Mesendoderm (in vitro differentiated cells): ENCODE measurements at places on chromosomes 12 and 14.

DNA sequence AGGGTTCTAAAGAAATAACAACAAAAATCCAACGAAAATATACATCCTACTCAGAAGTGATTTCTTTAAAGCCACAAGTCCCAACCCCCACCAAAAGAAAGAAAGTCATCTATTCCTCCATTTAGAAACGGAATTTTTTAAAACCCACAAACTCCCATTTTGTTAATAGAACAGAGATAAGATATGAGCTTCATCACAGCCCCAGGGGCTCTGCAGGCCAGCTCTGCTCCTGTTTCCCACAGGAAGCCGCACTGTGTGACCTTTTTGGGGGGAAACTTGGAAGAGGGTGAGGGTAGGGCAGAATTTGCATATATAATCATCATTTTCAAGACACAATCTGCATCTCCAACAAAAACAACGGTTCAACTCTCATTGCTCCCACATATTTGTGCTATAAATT, 2.8 kb downstream of the FBXL14 start:
- DNase-seq: peak; percentile 52

- DNase-seq: no peak
Observed at GRCh38 chr14:92122761-92123160, 992 bp downstream of the CPSF2 start.

GRCh38 chr14:44291366-44291915, 215.6 kb downstream of the FSCB start:
- no peak for DNase-seq

DNA sequence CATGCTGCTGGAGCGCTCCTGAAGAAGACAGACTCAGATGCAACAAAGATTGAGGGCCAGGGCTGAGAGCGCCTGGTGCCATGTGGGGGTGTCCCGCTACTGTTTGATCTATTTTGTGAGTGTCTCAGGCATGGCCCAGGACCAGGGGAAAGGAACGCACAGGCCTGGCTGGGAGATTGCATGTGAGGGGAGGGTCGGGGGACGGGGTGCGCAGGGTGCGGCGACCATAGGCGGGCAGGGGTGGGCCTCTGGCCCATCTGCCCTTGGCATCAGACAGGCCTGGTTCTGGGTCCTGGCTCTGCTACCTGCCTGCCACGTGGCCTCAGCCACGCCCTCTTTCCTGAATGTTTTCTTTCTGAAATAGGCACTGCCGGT, 47.5 kb downstream of the BEGAIN start:
- DNase-seq: no peak

GRCh38 chr14:90005441-90005840, 49.7 kb downstream of the TDP1 start:
- no peak for DNase-seq

GRCh38 chr14:51006781-51007211, 62.5 kb upstream of the PYGL start:
- DNase-seq: no peak

GRCh38 chr14:75402867-75403413, 24.9 kb upstream of the JDP2 start:
- peak; percentile 64 for DNase-seq

GRCh38 chr12:19158923-19159322, 29.4 kb downstream of the PLEKHA5 start:
- DNase-seq: no peak

- no peak for DNase-seq
Observed at GRCh38 chr12:25573346-25573745, 20.3 kb upstream of the LMNTD1 start.

- DNase-seq: no peak
Observed at GRCh38 chr14:82365471-82365870, 831.8 kb upstream of the SEL1L start.

DNA sequence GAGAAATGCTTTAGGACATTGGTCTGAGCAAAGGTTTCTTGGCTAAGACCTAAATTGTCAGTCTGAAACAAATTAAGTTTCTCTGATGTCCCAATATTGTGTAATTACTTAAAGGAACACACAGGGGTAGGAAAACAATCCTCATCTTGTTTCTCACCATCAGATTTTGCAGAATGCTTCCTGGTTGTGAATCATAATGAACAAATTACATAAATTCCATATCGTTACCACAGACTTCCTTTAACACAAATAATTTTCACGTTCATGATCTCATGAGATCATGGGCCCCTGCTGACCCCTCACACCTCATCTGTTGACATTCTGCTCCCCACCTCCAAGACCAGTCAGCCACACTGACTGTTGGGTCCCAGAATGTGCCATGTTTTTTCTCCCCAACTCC, 194.1 kb downstream of the MON2 start:
- no peak for DNase-seq

GRCh38 chr12:77847680-77848431, 17.2 kb downstream of the NAV3 start:
- no peak for DNase-seq

- peak; percentile 36 for DNase-seq
Observed at GRCh38 chr14:70709726-70710382, 68.1 kb downstream of the TTC9 start.

GRCh38 chr14:71648725-71649124, 283.5 kb upstream of the RGS6 start:
- no peak for DNase-seq

- DNase-seq: peak; percentile 65
Observed at GRCh38 chr12:33944703-33945437, 77.4 kb upstream of the ALG10 start.

DNA sequence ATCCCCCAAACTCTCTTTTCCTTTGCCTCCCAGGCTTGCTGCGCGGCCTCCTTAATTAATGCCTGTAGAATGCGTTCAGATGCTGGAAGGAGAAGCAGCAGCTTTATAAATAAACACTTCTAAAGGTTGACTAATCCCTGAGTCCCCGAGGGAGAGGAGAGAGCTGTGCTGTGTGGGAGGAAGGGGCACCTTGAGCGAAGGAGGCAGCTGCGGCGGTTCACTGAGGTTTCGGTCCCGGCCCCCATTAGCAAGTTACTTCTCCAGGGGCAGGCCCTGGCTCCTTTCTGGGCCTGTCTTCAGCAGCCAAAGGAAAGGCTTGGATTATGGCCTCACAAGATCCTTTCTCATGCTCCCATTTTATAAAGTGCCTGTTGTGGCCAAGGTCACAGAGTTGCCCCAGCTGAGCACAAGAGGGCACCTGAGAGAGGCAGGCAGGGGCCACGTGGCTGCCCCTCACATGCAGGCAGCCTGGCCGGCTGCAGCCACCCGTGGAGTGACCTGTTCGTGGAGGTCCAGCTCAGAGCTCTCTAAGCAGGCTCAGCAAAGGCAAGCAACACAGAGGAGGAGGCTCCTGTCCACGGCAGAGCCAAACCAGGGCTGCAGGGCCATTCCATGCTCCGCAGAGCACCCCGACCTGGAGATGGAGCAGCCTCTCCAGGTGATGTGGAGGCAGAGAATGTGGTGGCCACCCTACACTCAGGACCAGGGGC, 15.0 kb upstream of the CACNA2D4 start:
- no peak for DNase-seq

DNA sequence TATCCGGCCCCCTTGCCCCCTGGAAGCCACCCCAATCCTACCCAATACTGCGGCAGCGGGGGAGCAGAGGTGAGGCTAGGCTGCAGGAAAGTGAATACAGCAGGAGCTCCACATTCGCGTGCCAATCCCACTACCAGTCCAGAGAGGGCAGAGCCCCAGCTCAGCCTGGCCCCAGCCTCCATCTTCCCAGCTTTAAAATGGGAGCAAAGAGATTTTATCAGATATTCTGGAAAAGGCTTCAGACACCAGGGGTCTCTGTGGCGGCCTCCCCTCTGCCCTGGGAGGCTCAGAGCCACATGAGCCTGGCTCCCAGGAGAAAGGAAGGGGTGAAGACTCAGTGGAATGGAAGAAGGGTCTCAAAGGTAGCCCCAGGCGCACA, 72.7 kb downstream of the NCOR2 start:
- no peak for DNase-seq

- no peak for DNase-seq
Observed at GRCh38 chr12:112792301-112792700, 753 bp downstream of the RPH3A start.

DNA sequence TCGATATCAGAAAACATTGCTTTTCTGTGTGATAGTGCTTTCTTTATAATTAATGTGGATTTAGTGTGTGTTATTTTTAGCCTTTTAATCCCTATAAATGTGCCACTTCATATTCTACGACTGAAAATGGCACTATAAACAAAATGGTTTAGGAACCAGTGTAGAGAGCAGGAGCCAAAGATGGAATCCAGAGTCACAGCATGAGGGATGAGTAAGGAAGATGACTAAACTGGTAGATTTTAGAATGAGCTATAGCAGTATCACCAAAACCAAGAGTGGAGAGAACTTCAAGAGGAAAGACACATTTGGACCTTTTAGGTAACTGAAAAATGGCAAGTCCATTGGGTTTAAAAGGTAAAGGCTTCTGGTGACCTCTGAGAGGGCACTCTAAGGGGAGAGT, 887.2 kb downstream of the NRXN3 start:
- no peak for DNase-seq

DNA sequence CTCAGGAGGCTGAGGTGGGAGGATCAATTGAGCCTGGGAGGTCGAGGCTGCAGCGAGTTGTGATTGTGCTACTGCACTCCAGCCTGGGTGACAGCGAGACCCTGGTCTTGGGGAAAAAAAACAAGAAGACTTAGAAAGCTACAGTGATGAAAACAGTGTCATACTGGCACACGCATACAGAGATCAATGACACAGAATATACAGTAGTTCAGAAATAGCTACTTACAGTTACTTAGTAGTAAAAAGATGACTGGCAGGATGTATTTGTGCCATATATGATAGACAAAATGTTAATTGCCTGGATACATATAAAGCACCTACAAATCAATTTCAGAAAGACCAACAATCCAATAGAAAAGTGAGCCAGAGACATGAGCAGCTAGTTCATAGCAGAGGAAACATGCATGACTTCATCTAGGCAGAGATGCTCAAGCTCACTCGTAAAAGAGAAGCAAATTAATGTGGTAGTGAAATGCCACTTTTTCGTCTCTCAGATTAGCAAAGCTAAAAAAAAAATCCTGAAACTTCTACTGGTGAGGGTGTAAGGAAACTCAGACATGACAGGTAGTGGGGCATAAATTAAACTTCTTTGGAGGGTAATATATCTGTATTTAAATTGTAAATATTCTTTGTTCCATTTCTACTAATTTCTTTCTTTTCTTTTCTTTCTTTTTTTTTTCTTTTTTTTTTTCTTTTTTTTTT, 2.5 kb upstream of the ALDH2 start:
- DNase-seq: no peak

DNA sequence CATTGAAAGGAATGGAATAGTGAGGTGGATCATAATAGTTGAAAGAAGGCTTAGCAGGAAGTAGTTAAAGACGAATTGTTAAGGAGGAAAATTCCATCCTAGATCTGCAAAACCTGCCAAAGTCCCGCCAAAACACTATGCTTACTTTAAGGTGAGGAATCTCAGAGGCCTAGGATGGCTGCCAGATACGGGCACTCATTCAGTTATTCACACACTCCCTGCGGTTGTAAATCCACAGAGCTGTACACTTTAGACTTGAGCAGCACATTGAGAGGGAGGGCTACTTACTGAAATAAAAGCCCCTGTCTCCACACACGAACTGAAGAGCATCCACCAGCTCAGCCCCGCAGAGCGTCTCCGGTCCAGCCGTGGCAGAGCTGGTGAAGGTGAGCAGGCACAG, 5.0 kb downstream of the IGF1 start:
- no peak for DNase-seq

GRCh38 chr12:93552427-93552826, 20.0 kb upstream of the SOCS2 start:
- DNase-seq: no peak

DNA sequence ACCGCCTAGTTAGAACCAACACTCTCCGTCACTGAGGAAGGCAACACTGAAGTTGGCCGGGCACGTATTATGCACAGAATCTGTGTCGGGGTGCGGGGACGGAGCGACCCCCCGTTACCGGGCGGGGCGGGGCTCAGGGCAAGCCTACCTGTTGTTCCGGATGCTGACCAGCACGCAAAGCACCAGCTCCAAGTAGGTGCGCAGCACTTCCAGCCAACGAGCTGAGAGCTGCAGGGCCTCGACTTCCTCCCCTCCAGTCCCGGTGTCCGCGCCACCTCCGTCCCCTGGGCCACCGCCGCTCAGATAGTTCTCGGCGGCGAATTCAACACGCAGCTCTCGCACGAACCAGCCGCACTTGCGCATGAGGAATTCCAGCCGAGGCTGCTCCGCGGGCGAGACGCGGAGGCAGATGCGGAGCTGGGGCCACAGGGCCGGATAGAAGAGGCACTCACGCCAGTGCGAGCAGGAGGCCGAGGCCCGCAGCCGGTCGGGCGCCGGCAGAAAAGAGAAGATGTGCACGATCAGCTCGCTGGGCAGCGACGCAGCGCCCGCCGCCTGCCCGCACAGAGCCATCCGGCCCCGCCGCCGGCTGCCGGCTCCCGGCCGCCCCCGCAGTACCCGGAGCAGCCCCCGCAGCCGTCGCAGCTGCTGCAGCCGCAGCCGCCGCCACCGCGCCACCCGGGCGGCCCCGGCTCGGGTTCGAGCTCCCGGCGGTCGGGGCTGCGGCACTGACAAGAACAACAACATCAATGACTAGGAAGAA, 636 bp downstream of the FBXO33 start:
- DNase-seq: peak; percentile 65

DNA sequence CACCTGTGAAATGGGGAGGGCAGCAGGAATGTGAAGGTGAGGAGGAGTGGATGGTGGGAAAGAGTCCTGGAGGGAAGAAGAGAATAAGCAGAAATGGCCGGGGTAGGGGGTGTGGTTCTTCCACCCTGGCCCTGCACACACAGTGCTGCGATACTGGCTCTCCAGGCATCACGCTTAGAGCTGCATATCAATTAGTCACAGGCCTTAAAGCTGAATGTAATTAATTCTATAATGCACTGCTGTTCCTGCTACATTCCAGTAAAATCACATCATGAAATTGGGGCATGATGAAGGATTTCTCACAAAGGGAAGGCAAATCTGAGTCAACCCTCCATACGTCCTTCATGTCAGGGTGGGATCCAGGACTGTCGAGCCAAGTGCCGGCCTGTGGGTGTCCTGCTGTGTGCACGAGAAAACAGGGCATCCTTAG, 566.1 kb downstream of the BCL11B start:
- peak; percentile 53 for DNase-seq

- no peak for DNase-seq
Observed at GRCh38 chr14:101828046-101828445, 66.5 kb downstream of the PPP2R5C start.
